Sigmoid colon (tissue), 7 donors: ENCODE measurements at places on chromosomes 1 and 21.

GRCh38 chr1:88803444-88803843 is 87.9 kb downstream of the GTF2B start:
- DNase-seq = no peak
- no peaks in the 10 kb centered on the region for H3K4me1 ChIP-seq
- peaks cover 48% of the 10 kb centered on the region for H3K36me3 ChIP-seq
- H3K4me3 ChIP-seq = no peak overlapping the region
- H3K27me3 ChIP-seq = no peaks in the 10 kb centered on the region
- H3K27ac ChIP-seq = no peak overlapping the region

DNA sequence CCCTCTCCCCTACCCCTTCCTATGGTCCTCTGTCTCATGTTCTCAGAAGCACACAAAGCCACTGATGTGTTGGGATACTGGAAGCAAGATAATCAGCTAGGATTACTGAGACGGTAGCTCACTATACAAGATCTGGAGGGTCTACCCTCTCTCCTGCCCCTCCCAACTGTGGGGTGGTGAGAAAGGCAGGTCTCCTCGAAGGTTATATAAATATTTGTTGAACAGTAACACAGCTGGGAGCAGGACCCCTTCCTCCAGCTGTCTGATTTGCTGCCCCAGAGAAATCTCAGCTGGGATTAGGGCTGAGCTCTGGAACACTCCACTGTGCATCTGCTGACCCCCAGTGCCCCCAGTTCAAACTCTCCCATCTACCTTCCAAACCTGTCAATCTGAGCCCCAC is 94.2 kb upstream of the IPO9 start:
- H3K4me3 ChIP-seq = no peak overlapping the region
- no peaks in the 10 kb centered on the region for H3K36me3 ChIP-seq
- no peaks in the 10 kb centered on the region for H3K27me3 ChIP-seq
- no peak overlapping the region for H3K27ac ChIP-seq
- H3K4me1 ChIP-seq = no peaks in the 10 kb centered on the region

DNA sequence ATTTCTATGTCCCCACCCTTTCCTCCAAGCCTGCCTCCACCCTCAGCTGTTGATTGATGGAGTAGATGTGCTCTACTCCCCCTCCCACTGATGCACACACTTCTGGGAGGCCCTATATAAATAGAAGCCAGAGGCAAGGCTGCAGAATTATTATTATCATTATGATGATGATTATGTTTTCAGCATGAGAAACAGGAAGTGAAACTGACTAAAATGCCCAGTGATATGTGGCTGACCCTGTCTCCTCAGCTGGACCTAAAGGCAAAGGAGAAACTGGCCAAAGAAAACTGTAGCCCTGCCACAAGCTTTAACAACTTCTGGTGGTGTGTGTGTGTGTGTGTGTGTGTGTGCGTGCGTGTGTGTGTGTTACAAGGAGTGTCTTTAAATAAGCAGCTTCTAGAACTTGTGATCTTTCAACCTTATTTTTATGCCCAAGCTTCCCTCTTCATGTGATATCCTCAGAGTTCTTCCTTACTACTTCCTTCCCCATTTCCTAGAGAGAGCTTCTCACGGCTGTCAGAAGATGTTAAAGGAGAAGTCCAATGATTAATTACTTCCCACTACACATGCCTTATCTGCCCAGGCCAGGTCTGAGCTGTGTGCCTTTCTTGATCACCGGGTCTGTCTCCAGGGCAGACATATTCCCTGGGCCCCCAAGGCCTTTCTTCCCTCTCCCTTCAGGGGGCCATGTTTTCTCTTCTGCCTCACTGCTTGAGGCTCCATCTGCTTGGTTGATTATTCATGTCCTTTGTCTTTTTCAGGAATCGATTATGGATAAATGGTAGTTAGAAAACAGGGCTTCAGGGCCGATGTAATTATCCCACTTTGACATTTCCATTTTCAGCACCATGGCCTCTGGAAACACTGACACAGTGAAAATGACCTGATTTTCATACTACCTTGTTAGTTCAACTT is 11.6 kb upstream of the MAPKAPK2 start:
- H3K36me3 ChIP-seq = no peaks in the 10 kb centered on the region
- peaks cover 16% of the 10 kb centered on the region for H3K4me1 ChIP-seq
- H3K27me3 ChIP-seq = no peaks in the 10 kb centered on the region
- H3K4me3 ChIP-seq = no peak overlapping the region
- H3K27ac ChIP-seq = peak overlapping the region; percentile 92

DNA sequence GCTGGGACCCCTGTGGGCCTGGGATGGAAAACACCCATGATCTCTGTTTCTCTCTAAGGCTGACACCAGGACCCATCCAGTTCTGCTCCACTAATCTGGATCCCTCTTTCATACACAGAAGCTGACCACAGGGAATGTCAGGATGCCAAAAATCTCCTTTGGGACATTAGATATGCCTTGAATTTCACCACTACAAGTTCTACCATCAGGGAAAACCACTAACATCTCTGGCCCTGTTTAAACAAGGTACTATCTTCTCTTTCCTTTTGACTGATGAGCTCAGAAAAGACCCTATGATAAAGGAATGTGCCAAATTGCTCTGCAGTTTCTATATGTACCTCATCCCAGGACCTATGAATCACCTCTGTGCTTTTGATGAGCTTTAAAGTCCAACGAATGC is 10.2 kb upstream of the PLXNA2 start:
- no peak overlapping the region for H3K27ac ChIP-seq
- H3K4me3 ChIP-seq = no peak overlapping the region
- no peaks in the 10 kb centered on the region for H3K27me3 ChIP-seq

DNA sequence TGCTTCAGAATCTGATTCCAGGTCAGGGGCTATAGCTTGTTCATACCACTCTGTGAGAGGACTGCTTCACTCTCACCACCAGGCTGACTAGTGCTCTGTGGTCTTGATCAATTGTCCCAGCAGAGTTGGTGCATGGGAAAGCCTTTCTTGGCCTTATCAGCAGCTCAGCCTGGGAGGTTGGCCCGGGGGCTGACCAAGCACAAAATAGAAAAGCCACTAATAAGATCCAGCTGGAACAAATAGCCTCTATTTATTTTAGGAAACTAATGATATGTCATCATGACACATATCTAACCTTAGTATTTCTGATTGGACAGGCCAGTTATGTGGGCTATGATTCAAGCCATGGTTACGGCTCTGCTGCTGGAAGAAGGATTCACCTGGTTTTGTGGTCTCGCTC is 134.2 kb downstream of the GDAP2 start:
- no peak overlapping the region for H3K4me3 ChIP-seq
- H3K4me1 ChIP-seq = no peaks in the 10 kb centered on the region
- H3K27me3 ChIP-seq = no peaks in the 10 kb centered on the region
- no peak overlapping the region for H3K27ac ChIP-seq

- H3K4me3 ChIP-seq = no peak overlapping the region
- no peaks in the 10 kb centered on the region for H3K36me3 ChIP-seq
- H3K27ac ChIP-seq = no peak overlapping the region
- H3K4me1 ChIP-seq = no peaks in the 10 kb centered on the region
- H3K27me3 ChIP-seq = no peaks in the 10 kb centered on the region
- no peak for DNase-seq
Observed at GRCh38 chr1:205239078-205239477, 11.3 kb downstream of the TMCC2 start.

- no peak for DNase-seq
- H3K4me3 ChIP-seq = no peak overlapping the region
- H3K27ac ChIP-seq = no peak overlapping the region
- no peaks in the 10 kb centered on the region for H3K4me1 ChIP-seq
- no peaks in the 10 kb centered on the region for H3K27me3 ChIP-seq
Observed at GRCh38 chr1:7842517-7842916, 10.3 kb downstream of the UTS2 start.

GRCh38 chr1:14071581-14071980 is 371.6 kb downstream of the PRDM2 start:
- H3K27me3 ChIP-seq = no peaks in the 10 kb centered on the region
- H3K4me3 ChIP-seq = no peak overlapping the region
- no peaks in the 10 kb centered on the region for H3K36me3 ChIP-seq

DNA sequence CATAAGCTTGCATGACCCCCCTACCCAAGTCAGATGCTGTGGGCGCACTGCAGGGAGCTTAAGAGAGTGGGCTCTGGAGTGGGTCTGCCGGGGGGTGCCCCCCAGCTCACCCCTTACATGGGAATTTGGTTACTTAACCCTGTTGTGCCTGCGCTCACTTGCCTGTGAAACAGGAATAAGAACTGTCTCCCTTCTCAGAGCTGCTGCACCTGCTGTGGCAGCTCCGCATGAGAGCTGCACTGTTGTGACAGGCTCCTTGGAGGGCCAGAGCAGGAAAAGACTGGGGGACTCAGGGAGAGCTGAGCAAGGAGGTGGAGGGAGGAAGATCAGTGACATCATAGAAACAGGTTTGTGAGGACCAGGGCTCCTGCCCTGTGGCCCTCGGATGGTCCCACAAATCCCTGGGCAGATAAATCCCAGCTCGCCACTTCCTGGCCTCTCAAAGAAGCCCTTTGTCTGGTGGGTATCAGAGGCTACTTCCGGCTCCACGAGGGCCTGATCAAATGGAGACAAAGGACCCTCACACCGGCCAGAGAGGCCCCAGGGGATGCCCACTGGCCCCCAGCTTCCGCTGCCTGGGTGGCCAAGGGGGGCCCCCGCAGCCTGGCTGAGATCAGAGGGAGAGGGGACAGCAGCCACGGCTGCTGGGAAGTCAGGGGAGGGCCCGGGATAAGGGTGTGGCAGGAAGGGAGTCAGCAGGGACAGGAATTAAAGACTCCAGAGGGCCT is 28.9 kb upstream of the LAPTM5 start:
- no peak overlapping the region for H3K4me3 ChIP-seq
- no peaks in the 10 kb centered on the region for H3K27me3 ChIP-seq
- DNase-seq = no peak
- no peak overlapping the region for H3K27ac ChIP-seq
- no peaks in the 10 kb centered on the region for H3K4me1 ChIP-seq

- no peak overlapping the region for H3K27ac ChIP-seq
- H3K36me3 ChIP-seq = no peaks in the 10 kb centered on the region
- no peaks in the 10 kb centered on the region for H3K27me3 ChIP-seq
Observed at GRCh38 chr1:219837994-219838294, 90.4 kb downstream of the SLC30A10 start.

GRCh38 chr1:86356247-86356646 is 39.9 kb downstream of the ODF2L start:
- no peak overlapping the region for H3K4me3 ChIP-seq
- H3K36me3 ChIP-seq = peaks cover 34% of the 10 kb centered on the region
- no peaks in the 10 kb centered on the region for H3K4me1 ChIP-seq
- H3K27ac ChIP-seq = no peak overlapping the region

GRCh38 chr1:156417401-156418020 is 48.5 kb downstream of the RHBG start:
- H3K36me3 ChIP-seq = no peaks in the 10 kb centered on the region
- peaks cover 23% of the 10 kb centered on the region for H3K4me1 ChIP-seq
- DNase-seq = no peak
- no peak overlapping the region for H3K27ac ChIP-seq
- H3K27me3 ChIP-seq = peaks cover 87% of the 10 kb centered on the region

- DNase-seq = no peak
- H3K27me3 ChIP-seq = no peaks in the 10 kb centered on the region
- no peak overlapping the region for H3K27ac ChIP-seq
Observed at GRCh38 chr21:39663742-39664492, 51.2 kb downstream of the B3GALT5 start.

DNA sequence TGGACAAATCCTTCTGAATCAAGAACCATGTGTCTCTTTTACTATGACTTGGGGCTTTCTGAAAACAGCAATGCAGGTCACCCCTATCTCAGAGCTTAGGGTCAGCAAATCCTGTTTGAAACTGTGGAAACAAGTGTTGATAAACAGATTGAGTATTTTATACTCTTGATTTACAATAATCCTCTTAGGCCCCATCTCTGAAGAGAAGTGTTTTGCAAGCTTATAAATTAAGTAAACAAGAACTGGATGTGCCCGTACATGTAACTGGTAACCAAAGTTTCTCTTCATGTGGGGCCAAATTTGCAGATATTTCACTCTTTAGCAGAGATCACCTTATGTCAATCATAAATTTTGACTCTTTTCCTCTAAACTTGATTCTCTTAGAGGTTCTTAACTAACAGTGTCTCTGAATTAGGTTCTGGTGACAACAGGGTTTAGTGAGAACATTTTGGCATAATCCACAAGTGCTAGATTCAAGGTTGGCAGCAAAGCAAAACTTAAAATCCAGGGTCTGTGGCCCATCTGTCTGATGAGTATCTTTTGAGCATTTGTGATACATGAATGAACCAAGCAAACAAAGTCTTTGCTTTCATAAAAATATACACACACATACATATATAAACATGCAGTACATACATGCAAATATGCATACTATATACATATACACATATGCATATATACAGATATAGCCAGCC is 183.0 kb upstream of the HOOK1 start:
- no peak overlapping the region for H3K4me3 ChIP-seq
- H3K27me3 ChIP-seq = no peaks in the 10 kb centered on the region
- H3K4me1 ChIP-seq = peaks cover 6% of the 10 kb centered on the region
- H3K36me3 ChIP-seq = no peaks in the 10 kb centered on the region

GRCh38 chr1:232183802-232184201 is 446.1 kb downstream of the SIPA1L2 start:
- H3K4me1 ChIP-seq = no peaks in the 10 kb centered on the region
- no peak overlapping the region for H3K27ac ChIP-seq
- H3K27me3 ChIP-seq = no peaks in the 10 kb centered on the region
- no peak overlapping the region for H3K4me3 ChIP-seq
- no peaks in the 10 kb centered on the region for H3K36me3 ChIP-seq
- DNase-seq = no peak

- no peak overlapping the region for H3K27ac ChIP-seq
- H3K4me3 ChIP-seq = no peak overlapping the region
- H3K27me3 ChIP-seq = no peaks in the 10 kb centered on the region
- peaks cover 100% of the 10 kb centered on the region for H3K36me3 ChIP-seq
- DNase-seq = no peak
Observed at GRCh38 chr1:173946380-173946921, 29.3 kb upstream of the SERPINC1 start.

GRCh38 chr1:117638141-117638540 is 32.3 kb downstream of the TENT5C start:
- H3K36me3 ChIP-seq = no peaks in the 10 kb centered on the region
- no peaks in the 10 kb centered on the region for H3K4me1 ChIP-seq
- H3K4me3 ChIP-seq = no peak overlapping the region
- no peak overlapping the region for H3K27ac ChIP-seq
- DNase-seq = no peak
- no peaks in the 10 kb centered on the region for H3K27me3 ChIP-seq

GRCh38 chr1:156873659-156874058 is 13.0 kb downstream of the NTRK1 start:
- H3K4me3 ChIP-seq = no peak overlapping the region
- DNase-seq = no peak
- no peaks in the 10 kb centered on the region for H3K4me1 ChIP-seq
- H3K36me3 ChIP-seq = no peaks in the 10 kb centered on the region
- no peak overlapping the region for H3K27ac ChIP-seq

DNA sequence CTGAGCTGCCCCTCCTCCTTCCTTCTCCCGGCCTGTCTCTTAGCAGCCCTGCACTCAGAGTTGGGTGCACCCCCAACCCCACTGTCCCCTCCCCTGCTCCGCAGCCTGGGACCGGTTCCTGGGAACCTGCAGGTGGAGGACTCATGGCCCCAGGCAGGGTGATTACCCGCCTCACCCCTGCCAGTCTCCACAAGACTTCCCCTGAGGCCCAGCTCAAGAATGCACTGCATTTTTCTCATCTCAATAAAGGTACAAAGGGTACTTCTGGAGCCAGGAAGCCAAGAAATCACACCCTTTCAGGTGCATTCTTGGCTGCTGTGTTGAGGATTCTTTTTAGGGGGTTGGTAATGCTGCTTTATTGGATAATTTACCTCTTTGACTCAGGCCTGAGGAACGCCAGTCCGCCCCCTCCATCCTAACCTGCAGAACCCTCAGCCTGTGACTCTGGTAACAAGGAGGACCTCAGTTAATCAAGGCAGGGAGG is 126.3 kb upstream of the TMPRSS2 start:
- no peak overlapping the region for H3K4me3 ChIP-seq
- H3K4me1 ChIP-seq = peaks cover 6% of the 10 kb centered on the region
- H3K27ac ChIP-seq = no peak overlapping the region
- H3K27me3 ChIP-seq = no peaks in the 10 kb centered on the region
